ENCODE measurements at places on chromosomes 1 and 21. TPM values are rescaled to one million over a fixed set of nuclear protein-coding genes. Genes with fewer than 3 reads are reported as not detected.
A peak's percentile ranks its signal among the peaks of the same experiment; 100 is the strongest.

DNA sequence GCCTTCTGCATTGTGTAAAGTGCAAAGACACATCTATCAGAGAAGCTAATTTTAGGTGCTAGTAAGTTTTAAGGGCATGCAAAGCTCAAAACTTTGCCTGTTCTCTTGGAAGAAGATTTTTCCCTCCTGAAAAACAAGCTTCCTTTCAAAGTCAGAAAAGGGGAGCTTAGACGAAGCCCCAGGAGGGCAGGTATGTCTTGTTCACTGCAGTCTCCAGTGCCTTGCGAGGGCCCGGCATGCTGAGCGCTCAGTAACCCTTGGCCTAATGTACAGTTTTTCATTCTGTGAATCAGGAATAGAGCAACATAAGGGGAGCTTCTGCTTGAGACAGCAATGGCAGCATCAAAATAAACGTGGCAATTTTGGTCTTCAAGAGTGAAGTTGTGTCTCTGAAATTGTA, 35.0 kb downstream of the GALNT2 start:
- DNase-seq = no peak

GRCh38 chr1:14923727-14924452, 229.7 kb upstream of the TMEM51 start:
- peak; percentile 91 for DNase-seq

GRCh38 chr1:2929335-2929734, 91.9 kb upstream of the ACTRT2 start:
- no peak for DNase-seq

- no peak for DNase-seq
Measured at GRCh38 chr1:202958544-202959275, 598 bp upstream of the ADIPOR1 start.

DNA sequence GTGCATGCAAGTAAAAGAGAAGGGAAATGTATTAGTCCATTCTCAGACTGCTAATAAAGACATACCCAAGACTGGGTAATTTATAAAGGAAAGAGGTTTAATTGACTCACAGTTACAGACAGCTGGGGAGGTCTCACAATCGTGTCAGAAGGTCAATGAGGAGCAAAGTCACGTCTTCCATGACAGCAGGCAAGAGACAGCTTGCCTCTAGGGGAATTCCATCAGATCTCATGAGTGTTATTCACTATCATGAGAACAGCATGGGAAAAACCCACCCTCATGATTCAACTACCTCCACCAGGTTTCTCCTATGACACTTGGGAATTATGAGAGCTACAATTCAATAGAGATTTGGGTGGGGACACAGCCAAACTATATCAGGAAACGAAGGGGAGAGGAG, 8.1 kb downstream of the KRTAP21-3 start:
- DNase-seq = no peak

The PPIAL4G gene
- not detected for total RNA-seq

The UQCRH gene
- total RNA-seq = 870 TPM
